ENCODE measurements at places on chromosomes 7 and 10. TPM values are rescaled to one million over a fixed set of nuclear protein-coding genes. Genes with fewer than 3 reads are reported as not detected.
A peak's percentile ranks its signal among the peaks of the same experiment; 100 is the strongest.

PTPRZ1 gene
- total RNA-seq = 3.4 TPM

SPDYE8 gene
- total RNA-seq = not detected

ABCA13 gene
- total RNA-seq = 0.29 TPM

HABP2 gene
- not detected for total RNA-seq

GPR85 gene
- 1.8 TPM for total RNA-seq

VSTM2A gene
- total RNA-seq = not detected

AGAP9 gene
- total RNA-seq = 24.0 TPM

MET gene
- 22.8 TPM for total RNA-seq

GRID2IP gene
- total RNA-seq = 1.4 TPM

FAM13C gene
- 6.8 TPM for total RNA-seq

DNAJC30 gene
- total RNA-seq = 13.1 TPM

HECW1 gene
- 1.9 TPM for total RNA-seq

FAM25C gene
- not detected for total RNA-seq

POLR2J2 gene
- 10.3 TPM for total RNA-seq

SPOCK2 gene
- total RNA-seq = 28.5 TPM

SPAM1 gene
- total RNA-seq = not detected

DNA sequence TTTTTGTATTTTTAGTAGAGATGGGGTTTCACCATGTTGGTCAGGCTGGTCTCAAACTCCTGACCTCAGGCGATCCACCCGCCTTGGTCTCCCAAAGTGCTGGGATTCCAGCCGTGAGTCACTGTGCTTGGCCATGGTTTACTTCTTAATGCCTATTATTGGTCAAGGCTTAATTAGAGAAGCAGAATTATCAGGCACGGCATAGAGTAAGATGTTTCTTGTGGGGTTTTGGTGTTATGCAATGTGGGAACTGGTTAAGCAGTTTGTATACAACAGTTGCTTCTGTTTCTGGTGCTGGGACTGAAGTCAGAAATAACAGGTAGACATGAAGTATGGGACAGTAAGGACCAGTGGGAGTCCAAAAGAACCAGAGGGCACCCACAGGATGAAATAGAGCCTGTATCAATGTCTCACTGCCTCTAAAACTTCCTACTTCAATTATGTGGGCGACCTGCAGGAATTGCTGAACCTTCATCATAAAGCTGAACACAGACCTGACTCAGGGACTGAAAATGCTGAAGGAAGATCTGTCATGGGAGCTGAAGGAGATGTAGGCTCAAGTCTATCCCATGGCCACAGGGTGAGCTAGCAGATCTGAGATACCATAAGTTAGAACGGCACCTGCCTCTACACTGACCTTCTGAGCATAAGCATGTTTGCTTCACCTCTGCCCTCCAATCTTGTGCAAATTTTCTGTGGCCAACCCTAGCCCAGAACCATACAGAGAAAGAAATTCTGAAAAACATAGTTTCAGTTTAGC is 38.3 kb upstream of the VCL start:
- no peak for DNase-seq

GRCh38 chr10:102505462-102506115 is 1.8 kb downstream of the SUFU start:
- DNase-seq = no peak

- DNase-seq = no peak
These were observed 69.0 kb upstream of the FAM180A start for GRCh38 chr7:135817583-135817982.

GRCh38 chr10:119358152-119358512 is 150.8 kb downstream of the GRK5 start:
- no peak for DNase-seq

- DNase-seq = no peak
These were observed 12.6 kb downstream of the YKT6 start for GRCh38 chr7:44213206-44213876.

DNA sequence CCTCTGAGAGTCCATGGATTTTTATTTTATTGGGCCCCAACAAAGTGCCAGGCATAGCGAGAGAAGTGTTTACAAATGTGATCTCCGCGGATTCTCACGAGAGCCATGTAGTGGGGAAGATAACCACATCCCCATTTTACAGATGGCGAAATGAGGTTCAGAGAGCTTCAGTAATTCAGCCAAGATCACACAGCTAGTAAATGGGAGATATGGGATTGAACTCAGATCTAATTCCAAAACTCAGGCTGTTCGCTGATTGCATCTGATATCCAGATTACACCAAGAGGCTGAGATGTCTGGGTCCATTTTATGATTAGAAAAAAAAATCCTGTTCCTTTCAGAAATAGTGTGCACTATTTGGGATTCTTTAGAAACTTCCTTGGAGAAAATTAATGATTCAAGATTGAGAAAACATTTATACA is 1.3 kb downstream of the FAS start:
- no peak for DNase-seq

DNA sequence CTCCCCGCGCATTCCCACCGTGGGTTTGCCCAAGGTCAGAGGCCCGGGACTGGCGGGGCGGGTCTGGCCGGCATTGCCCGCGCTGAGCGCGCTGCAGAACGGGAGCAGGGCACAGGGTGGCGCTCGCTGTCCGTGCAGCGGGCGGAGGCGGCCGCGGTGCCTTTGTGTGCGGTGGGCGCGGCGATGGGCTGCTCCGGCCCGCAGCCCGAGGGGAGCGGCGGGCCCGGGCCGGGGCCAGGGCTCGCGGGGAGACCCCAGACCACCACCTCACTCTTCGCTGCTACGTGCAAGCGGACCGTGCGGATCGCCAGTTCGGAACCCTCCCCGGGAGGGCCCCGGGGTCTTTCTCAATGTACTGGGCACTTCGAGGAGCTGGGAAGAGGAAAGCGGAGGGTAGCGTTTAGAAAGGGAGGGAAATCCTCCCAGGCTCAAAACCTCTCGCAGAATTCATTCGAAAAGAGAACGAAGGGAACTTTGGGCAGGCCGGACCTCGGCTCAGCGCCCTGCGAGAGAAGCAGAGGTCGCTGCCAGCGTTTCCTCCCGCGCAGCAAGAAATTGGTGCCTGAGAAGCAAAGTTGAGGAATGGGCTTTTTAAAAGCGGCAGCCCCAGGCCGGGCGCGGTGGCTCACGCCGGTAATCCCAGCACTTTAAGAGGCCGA is 8.5 kb downstream of the SP8 start:
- peak; percentile 82 for DNase-seq

DNA sequence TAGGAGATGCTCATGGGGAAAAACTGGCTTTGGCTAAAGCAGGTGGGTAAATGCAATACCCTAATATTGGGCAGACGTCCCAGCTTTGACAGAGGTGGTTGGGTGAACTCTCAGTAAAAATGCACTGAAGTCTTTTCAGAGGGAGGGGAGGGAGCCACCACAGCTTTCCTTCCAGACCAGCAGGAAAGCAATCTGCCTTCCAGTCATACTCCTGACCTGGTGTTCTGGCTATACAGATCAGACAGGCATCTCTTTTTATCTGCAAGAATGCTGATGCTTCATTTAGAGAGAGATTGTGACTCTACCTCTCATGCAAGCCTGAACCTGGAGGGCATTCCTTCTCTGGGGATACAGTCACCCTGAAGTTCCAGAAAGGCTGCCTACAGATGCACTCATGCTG is 52.6 kb upstream of the ICA1 start:
- no peak for DNase-seq

GRCh38 chr10:4267086-4267773 is 482.2 kb upstream of the KLF6 start:
- DNase-seq = no peak

DNA sequence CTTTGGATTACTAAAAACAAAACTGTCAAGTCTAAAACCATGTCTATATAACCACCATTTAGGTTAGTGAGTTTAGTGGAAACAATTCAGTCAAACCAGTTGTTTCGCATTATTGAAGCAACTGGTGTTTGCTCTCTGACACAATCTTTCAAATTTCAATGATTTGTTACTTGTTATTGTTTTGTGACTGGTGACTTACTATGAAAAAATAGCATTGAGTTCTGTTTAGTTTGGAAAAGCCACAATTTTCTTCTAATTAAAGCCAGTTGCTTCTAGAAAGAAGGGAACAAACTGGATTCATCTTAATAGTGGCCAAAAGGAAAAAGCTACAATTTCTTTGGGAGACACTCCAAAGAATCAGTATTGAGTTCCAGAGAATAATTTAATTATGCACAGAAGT is 30.4 kb downstream of the LAMB4 start:
- no peak for DNase-seq

- DNase-seq = no peak
These were observed 697 bp upstream of the SNX13 start for GRCh38 chr7:17940951-17941431.

- DNase-seq = no peak
These were observed 99.0 kb upstream of the ASAH2 start for GRCh38 chr10:50350366-50350765.

DNA sequence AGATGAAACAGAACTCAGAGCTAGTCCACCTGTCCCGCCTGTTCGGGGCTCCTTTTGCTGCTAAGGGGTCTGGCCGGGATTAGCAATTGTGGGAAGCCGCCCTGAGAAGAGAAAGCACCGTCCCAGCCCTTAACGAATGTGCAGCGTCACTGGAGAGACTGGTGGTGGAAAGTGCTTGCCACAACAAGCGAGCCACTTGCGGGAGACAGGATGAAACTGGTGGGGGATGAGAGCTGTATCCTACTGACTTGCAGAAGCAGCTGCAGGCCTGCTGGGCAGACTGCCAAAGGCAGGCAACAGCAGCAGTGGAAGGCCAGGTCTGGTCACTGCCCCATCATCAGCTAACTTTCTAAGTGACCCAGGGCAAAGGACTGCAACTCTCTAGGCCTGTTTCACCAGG is 95.4 kb downstream of the FAM53B start:
- peak; percentile 44 for DNase-seq

DNA sequence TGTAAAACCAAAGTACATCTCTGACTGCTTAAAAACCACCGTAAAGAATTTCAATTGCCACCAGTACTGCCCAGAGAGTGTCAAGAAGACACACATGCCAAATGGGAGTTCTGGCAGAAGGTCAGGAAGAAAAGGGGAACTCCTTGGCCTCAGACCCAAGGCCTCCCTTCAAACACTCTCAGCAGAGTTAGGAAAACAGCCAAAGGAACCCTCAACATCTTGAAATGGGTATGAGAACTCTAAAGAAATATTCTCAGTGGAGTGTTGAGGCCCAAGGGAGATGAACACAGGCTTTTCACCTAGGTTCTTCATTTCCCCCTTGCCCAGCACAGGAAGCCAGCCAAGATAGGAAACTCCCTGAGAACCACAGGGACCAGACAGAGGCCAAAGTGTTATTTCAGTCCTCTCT is 96.1 kb upstream of the ASAH2 start:
- no peak for DNase-seq

DNA sequence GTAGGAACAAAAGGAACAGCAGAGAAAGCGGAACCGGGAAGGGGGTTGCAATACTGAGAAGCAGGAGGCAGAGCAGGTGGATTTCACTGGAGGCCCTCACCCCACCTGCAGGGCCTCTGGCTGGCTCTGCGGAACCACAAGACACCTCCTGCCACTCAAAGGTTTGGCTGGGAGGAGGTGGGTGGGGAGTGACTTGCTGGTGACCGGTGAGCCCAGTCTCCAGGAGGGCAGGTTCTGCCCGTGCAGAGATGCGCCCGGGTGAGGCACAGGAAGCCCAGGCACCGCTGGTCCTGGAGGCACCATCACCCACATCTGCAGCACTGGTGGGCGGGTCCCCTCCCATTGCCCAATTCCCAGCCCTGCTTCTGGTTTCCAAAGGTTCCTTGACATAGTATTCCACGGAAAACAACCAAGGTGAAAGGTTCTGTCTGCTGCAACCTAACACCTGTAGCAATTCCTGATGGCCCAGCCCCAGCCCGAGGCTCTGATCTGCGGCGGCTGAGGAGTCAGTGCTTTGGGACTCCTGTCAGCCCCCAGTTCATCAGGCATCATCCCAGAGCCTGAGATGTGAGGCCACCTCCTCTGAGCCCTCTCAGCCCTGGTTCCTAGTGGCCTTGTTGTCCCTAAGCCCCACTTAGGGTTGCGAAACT is 64.4 kb downstream of the CALML3 start:
- DNase-seq = no peak

DNA sequence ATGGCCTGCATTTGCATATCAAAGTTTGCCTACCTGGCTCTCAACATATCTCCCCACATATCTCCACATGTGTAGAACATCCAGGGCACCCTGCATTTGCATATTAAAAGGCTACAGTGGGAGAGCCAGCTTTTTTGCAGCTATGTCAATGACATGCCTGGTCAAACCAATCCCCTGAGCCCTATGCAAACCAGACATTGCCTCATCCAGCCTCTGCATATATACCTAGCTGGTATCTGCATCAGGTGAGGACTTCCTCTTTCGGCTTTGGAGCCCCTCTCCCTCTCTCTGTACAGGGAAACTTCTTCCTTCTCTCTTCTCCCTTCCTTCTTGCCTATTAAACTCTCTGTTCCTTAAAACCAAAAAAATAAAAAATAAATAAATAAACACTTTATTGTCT is 142.7 kb upstream of the STEAP4 start:
- DNase-seq = no peak

GRCh38 chr7:73705551-73705920 is 13.9 kb downstream of the STX1A start:
- no peak for DNase-seq

DNA sequence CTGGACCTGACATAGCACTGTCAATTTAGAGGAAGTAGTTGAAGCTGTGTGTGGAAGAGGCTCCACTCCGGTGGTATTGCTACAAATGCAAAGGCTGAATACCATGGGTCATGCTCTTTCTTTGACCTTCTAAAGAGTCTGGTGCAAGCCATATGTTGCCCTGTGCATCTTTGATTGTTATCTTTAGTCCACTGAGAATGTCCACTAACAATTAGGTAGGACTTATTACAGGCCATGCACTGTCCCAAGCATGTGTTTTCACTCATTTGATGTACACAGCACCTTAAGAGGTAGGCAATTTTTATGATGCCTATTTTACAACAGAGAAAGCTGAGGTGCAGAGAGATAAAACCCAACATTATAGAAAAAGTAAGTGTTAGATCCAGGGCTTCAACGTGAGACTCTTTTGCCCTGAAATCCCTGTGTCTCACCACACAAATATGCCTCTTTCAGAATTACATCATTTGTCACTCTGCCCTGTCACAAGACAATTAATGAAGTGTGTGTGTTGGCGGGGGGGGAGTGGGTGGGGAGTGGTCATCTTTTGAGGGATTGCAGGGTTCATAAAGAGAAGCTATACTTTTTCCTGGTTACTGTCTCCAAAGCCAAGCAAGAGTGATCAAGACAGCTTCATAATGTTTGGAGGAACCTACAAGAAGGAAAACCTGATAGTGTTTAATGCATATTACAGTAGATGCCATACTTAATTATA is 637.6 kb upstream of the IGFBP3 start:
- DNase-seq = no peak

DNA sequence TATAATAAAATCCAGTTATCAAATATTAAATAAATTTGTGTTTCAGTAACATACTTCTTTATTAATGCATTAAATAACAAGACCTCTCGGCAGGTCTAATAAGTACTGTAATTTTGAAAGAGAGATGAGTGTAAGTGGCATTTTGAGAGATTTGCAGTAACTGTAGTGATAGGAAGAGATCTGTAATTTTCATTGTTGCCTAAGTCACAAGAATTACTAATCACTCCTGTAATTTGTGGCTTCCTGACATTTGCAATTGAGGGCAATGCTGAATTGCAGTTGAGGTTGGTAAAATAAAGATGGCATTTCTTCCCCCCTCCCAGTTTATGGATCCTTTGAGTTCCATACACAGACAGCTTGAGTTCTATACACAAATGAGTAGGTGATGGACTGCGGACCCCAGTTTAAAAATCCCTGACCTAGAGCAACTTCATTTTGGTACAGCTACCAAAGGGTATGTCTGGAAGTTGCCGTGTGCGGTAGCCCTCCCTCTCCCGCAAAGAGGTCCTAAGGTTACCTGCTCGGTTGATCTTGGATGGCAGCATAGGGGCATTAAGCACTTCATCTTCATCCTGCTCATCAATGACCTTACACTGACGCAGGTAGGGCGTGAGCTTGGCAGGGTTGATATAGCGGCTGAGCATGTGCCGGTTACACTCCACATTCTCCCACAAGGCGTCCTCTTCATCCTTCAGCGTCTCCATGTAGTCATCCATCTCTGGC is 96.4 kb downstream of the CARD11 start:
- DNase-seq = no peak
